ENCODE measurements at places on chromosomes 3 and 15. TPM values are rescaled to one million over a fixed set of nuclear protein-coding genes. Genes with fewer than 3 reads are reported as not detected.

SYNPR gene
- total RNA-seq = not detected

ELL3 gene
- 4.3 TPM for total RNA-seq

WDR93 gene
- not detected for total RNA-seq

GOLGA8T gene
- total RNA-seq = 0.19 TPM
